Muscle of leg (tissue), 16 donors: ENCODE measurements at places on chromosomes 13 and 19. TPM values are rescaled to one million over a fixed set of nuclear protein-coding genes. Genes with fewer than 3 reads are reported as not detected.

DNA sequence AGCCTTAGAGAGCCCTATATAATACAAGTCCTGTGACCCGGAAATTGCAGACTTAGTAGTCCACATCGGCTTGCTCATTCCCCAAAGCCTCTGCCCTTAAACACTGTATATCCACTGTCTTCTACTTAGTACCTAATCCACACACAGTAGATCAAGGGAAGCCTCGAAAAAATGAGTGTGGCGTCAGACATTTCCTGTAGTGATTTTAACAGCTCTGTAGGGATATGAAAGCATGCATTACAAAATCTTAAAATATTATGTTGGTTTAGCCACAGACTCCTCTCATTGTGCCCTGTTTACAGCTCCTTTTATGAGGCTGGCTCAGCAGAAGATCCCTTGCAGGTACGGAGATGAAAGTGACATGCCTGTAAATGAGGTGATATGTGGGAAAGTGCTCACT lies 416.3 kb downstream of the LIG4 start:
- H3K4me3 ChIP-seq = no peak overlapping the region
- no peaks in the 10 kb centered on the region for H3K4me1 ChIP-seq
- H3K36me3 ChIP-seq = no peaks in the 10 kb centered on the region
- DNase-seq = no peak

DNA sequence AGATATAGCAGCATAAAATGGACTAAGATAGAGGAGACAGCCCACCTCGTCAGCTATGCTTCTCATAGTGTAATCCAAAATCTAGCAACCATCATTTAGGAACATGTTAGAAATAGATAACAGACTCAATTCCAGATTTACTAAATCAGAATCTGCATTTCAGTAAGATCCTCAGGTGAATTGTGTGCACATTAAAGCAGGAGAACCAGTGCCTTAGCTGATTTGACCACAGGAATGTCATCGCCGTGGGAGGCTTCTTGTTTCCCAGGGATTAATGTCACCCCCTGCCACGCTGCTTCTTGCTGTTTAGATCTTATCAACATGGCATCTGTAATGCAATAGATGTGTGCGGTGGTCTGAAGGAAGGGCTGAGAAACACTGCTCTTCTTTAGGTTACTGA lies 84.0 kb downstream of the GPC5 start:
- no peak overlapping the region for H3K27ac ChIP-seq
- H3K4me1 ChIP-seq = no peaks in the 10 kb centered on the region
- DNase-seq = no peak
- H3K36me3 ChIP-seq = no peaks in the 10 kb centered on the region
- no peak overlapping the region for H3K4me3 ChIP-seq

DNA sequence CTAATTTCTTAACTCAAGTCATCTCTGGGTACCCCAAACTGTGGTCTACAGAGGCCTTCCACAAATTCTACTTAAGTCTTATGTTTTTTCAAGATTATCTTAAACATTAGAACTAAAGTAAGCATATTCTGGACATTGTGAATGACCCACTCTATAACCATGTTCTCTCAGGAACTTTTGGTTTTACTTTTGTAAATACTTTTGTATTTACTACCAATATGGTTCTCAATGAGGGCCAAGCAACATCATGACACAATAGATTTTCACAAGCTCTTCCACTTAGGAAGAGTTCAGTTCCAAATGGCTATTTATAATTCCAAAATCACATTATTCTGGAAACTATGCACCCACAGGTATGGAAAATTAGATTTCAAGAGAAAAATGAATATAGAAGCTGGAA lies 10.8 kb downstream of the DIAPH3 start:
- no peaks in the 10 kb centered on the region for H3K36me3 ChIP-seq
- H3K4me1 ChIP-seq = no peaks in the 10 kb centered on the region
- no peaks in the 10 kb centered on the region for H3K27me3 ChIP-seq

GRCh38 chr19:32824191-32824751 lies 45.3 kb downstream of the SLC7A9 start:
- no peaks in the 10 kb centered on the region for H3K36me3 ChIP-seq
- H3K27me3 ChIP-seq = peaks cover 5% of the 10 kb centered on the region
- no peak overlapping the region for H3K4me3 ChIP-seq
- no peak overlapping the region for H3K27ac ChIP-seq
- H3K4me1 ChIP-seq = no peaks in the 10 kb centered on the region
- no peak for DNase-seq

DNA sequence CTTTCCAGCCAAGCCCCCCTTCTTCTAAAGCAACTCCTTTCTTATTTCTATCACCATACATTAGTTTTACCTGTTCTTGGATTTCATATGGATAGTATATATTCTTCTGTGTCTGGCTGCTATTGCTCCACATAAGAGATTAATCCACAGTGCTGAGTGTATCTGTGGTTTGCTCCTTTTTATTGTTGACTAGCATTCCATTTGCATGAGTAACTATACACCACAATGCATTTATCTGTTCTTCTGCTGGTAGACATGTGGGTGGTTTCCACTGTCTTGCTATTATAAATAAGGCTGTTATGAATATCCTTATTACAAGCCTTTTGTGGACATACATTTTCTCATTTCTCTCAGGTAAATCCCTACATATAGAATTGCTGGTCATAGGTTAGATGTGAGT lies 138.2 kb downstream of the SLC7A1 start:
- no peaks in the 10 kb centered on the region for H3K27me3 ChIP-seq
- DNase-seq = no peak
- H3K27ac ChIP-seq = no peak overlapping the region
- H3K36me3 ChIP-seq = no peaks in the 10 kb centered on the region
- peaks cover 2% of the 10 kb centered on the region for H3K4me1 ChIP-seq

DNA sequence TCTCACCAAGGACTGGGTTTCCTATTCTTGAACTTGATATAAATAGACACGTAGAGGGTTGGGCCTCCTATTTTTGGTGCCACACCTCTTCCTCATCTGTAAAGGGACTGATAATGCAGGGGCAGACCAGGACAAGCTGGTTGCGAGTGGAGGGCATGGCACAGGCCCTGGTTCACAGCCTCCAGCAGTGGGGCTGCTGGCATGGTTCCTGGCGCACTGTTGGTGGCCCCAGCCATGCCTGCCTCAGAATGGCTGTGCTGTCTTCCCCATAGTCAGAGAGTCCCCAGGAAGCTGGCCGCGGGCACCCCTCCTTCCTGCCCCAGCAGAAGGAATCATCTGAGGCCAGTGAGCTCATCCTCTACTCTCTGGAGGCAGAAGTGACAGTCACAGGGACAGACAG lies 10.5 kb upstream of the OVOL3 start:
- H3K4me3 ChIP-seq = no peak overlapping the region
- H3K27me3 ChIP-seq = no peaks in the 10 kb centered on the region
- no peak overlapping the region for H3K27ac ChIP-seq

- H3K27me3 ChIP-seq = no peaks in the 10 kb centered on the region
- H3K27ac ChIP-seq = no peak overlapping the region
- peaks cover 41% of the 10 kb centered on the region for H3K36me3 ChIP-seq
- H3K4me3 ChIP-seq = no peak overlapping the region
- DNase-seq = no peak
Measured at GRCh38 chr19:58569191-58569942, 3.8 kb downstream of the MZF1 start.

GRCh38 chr13:98541701-98542203 lies 35.2 kb downstream of the STK24 start:
- H3K4me1 ChIP-seq = peaks cover 56% of the 10 kb centered on the region
- peak; percentile 68 for DNase-seq
- no peaks in the 10 kb centered on the region for H3K36me3 ChIP-seq
- H3K27ac ChIP-seq = peak overlapping the region; percentile 82
- H3K27me3 ChIP-seq = no peaks in the 10 kb centered on the region

- no peak overlapping the region for H3K27ac ChIP-seq
- no peak for DNase-seq
- no peaks in the 10 kb centered on the region for H3K27me3 ChIP-seq
- H3K4me1 ChIP-seq = no peaks in the 10 kb centered on the region
Measured at GRCh38 chr19:49247676-49248075, 77.3 kb downstream of the SLC6A16 start.

Gene PINLYP
- 5.0 TPM for total RNA-seq

Gene MTIF3
- total RNA-seq = 59.4 TPM

Gene IL17D
- total RNA-seq = 17.6 TPM

Gene PLEKHG2
- 21.2 TPM for total RNA-seq

Gene ZNF442
- total RNA-seq = 4.7 TPM
